Skeletal muscle cell (primary cell): ENCODE measurements at places on chromosomes 5 and 9.

DNA sequence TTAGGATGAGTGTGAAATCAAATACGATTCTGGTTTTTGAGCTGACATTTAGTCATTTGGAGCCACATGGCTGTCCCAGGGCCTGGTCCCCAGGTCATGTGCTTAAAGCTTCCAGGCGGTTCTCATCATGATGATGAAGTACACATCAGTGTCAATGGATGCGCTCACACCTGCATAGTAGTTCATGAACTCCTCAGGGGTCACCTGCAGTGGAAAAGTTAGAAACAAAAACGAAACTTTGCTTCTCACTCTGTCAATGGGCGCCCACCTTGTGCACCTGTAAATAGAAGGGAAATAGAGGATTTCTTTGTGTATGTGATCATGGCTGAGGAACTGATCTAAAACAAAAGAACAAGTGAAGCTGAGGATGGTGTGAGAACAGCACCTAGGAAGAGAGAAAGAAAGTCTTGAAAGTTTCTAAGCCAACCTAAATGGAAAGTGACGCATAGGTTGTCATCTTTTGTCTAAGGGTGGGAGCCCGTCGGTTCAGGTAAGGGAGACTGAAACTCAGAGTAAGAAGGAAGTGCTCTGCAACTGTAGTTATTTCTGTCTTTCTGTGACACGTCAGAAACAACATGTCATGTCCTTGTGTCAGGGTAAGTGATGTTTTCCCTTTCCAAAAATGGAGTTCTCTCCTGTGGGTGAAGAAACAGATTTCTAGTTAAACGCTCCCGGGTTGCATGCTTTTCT, 33.8 kb downstream of the CAPSL start:
- no peak for DNase-seq

GRCh38 chr9:20573023-20573422, 49.3 kb downstream of the MLLT3 start:
- DNase-seq = no peak

DNA sequence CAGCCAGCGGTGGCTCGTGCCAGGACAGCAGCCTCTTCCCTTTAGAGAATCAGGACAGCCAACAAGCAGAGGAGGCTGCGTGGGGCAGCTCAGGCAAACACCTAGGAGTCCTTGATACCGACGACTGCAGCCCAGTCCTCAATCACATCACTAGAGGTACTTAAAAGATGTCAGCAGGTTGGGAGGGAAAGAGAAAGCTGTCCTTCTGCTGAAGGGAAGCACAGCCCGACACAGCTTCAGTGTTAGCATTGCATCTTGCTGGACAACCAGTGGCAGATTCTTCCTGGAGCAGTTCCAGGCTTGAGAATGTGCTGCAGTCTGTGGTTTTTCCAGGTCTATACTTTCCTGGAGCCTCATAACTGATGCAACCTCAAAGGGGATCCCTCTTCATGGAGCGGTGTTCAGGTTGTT, 230.5 kb downstream of the SYK start:
- no peak for DNase-seq

- DNase-seq = no peak
These were observed 59.0 kb downstream of the MAT2B start for GRCh38 chr5:163564321-163564938.

DNA sequence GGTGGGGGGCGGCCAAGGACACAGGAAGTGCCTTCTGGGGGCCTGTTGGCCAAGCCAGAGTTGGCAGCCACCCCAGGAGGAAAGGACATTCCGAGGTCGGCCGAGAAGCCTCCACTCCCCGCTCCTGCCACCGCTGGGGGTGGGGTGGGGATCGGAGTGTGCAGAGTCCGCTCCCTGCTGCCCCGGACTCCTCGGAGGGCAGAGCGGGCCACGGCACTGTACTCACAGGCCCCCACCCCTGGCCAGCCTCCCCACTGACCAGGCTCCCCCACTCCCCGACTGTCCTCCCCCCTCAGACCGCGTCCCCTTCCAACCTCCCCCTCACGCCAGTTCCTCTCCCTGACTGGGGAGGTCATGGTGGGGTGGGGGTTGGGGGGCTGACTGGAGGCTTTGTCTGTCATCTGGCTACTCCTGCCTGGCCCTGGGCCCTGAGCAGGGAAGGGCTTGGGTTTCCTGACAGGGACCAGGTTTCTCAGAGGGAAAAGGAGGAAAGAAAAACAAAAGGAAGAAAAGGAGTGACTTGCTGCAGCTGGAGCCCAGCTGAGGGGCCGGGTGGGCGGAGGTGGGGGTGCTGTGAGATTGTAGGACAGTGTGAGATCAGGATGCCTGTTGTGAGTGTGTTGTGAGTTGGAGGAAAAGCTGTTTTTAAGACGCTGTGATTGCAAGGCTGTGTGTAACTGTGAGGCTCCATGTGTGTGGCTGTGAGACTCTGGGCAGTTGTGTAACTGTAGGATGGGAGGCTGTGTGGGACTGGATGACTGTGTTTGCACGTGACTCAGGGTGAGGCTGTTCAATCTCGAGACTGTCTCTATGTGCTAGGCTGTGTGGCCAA, 29.7 kb downstream of the CNTFR start:
- DNase-seq = no peak

DNA sequence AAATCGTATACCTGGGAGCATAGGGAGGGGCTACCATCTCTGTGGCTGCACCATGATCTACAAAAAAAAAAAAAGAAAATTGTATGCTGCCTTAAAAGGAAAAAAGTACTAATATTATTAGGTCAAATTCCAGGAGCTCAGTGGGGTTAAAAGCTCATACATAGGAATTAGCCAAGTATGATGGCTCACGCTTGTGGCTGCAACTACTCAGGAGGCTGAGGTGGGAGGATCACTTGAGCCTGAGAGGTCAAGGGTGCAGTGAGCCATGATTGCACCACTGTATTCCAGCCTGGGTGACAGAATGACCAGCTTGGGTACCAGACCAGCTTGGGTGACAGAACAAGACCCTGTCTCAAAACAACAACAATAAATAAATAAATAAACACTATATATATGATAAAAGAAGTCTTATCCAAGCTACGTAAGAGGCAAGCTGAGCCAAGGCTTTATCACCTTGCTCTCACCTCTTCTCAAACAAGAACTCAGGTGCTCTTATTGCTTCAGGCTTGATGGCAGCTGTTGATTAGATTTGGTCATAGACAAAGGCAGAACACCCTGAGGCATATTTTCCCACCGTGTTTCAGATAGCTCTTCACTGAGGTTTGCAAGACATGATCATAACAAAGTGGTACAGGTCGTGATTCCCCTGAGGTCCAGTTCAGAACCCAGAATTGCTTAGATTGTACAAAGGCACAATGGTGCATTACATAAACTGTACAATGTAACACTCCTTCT, 3.3 kb upstream of the FBXW11 start:
- no peak for DNase-seq

GRCh38 chr9:79946712-79947111, 374.9 kb downstream of the TLE4 start:
- DNase-seq = peak; percentile 10

DNA sequence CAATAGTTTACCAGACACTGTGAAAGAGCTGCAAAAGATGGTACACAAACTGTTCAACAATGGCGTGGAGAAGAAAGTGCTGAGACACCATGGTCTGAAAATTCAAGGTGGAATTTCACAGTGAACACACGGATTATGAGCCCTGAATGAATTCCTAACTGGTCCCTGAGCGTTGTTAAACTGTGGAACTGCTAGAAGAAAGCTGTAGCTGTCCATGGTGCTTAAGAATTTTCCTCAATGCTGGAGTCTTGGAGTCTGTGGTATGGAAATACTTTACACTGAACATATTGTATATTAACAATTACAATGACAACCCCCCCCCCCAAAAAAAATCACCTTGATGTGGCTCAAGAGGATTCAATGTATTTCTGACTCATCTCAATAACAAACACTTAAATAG, 68.5 kb downstream of the SLC24A2 start:
- no peak for DNase-seq

DNA sequence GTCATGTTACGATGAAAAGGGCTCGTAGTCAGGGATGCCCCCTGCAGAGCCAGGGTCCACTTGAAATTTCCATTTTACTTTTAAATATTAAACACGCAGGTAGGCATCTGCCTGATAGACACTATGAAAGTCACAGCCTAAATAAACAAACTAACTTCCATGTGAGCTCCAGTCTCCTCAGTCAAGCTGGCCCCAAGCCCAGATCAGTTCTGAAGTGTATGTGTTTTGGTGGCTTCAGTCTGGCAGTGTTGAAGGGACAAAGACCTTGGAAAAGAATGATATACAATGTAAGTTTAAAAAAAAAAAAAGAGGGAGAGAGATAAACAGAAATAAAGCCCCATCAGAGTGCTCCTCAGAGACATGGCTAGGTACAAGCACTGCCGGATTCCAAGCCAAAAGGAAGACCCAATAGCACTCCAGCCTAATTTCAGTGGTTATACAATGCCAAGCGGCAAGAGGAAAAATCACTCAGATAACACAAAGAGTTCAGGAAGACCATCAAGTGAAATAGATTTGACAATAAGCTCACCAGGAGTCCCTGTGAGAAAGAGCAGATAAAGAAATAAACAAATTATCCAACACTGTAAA, 181.0 kb downstream of the BNC2 start:
- DNase-seq = no peak

DNA sequence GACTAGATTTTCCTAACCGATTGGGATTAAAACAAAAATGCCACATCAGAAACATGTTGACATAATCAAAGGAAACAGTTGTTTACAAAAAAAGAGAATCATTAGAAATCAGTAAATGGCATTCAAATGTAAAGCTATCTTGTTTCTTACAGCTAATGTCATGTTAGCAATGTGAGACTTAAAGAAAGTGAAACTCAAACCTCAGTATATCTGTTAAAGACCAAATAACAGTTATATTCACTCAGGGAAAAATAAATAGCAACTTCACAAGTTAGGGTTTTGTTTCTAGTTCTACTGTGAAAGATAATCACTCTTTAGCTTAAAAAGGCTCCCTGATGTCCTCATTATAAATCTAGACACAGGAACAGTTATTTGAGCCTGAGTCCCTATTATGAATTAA, 189.3 kb upstream of the EFNA5 start:
- no peak for DNase-seq

- DNase-seq = no peak
These were observed 536 bp upstream of the PPIC start for GRCh38 chr5:123037104-123037418.

GRCh38 chr9:91953718-91954117, 3.7 kb upstream of the ROR2 start:
- no peak for DNase-seq

- no peak for DNase-seq
These were observed 265.3 kb downstream of the MLLT3 start for GRCh38 chr9:20357037-20357432.

DNA sequence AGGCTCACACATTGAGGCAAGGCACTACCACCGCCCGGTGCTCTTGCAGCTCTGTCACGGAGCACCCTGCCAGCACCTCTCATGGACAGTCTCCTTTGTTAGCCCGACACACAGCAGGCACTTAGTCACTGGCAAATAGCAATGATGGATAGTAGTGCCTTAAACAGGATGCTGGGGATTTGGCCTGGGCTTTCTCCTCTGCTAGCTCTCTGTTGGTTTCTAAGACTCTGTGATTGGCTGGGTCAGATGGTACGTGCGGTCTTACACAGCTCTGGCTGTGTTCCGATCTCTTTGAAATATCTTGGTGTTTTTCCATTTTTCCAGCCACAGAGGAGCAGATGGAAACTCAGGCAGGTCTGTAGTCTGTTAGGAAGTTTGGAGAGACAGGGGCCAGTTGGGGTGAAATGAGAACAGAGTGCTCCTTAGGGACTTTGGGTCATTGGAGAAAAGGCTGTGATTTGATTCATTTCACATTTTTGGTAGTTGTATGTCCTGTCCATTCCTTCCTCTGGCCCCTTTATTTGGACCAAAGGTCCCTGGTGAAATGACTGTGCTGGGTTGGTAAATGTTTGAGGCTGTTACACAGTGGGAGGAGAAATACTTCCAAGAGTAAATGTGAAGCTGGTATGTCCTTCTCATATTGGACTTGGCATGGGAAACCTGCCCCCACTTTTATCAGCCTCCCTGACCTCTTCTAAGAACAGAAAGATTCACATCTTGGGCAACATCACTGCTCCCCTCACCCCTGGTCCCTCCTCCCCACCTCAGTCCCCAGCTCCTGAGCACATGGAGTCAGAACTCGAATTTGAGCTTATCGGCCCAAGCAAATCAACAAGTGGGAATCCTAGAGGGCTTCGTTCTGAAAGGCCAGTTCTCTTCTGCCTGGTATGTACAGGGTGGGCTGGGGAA, 3.4 kb downstream of the SMIM3 start:
- DNase-seq = peak; percentile 98

GRCh38 chr5:132073231-132074013, at the start of gene CSF2:
TSS of gene CSF2 (plus strand) at chr5:132073789. CDS start at chr5:132073824, 35 bp downstream.
- DNase-seq = no peak

DNA sequence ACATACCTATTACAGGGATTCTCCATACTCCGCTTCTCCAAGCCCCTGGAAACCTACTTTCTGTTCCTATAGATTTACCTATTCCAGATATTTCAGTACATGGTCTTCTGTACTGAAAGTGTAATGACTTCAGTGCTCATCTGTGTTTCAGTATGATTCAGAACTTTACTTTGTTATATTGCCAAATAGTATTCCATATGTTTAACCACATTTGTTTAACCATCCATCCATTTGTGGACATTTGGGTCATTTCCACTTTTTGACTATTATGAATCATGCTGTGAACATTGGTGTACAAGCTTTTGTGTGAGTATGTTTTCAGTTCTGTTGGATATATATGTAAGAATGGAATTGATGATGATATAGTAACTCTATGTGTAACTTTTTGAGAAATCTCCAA, 188.9 kb downstream of the PDZD2 start:
- DNase-seq = peak; percentile 54

DNA sequence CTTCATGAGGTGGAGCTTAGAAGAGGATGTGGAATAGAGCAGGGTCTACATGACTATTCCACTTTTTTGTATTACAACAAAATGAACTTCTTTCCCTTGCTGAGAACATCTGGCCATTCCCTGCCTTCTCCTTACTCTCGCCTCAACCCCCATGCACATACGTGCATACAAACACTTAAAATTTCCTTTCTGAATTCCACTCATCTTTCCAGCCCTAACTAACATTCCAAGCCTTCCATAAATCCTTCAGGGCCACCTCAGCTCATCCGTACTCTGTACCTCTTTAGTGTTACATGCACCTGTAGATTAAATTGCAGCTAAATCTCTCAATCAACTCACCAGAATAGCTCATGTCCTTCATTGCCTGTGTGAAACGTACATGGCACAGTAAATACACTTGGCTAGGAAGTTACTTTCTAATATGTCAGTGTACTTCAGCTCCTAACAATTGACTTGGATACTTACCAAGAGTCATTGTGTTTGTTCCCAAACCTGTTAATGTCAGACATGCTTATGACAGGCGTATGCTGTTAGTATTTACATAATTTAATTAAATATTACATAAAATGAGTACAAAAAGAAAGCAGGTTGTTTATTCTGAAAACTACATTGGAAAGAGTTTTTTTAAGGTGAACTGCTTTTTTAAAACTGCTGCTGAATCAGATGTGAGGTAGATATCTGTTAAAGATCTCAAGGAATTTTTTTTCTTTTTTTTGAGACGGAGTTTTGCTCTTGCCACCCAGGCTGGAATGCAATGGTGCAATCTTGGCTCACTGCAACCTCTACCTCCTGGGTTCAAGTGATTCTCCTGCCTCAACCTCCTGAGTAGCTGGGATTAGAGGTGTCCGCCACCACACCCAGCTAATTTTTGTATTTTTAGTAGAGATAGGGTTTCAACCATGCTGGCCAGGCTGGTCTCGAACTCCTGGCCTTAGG, 55.7 kb downstream of the GLIS3 start:
- DNase-seq = no peak
